ENCODE measurements at places on chromosomes 2 and 18.

DNA sequence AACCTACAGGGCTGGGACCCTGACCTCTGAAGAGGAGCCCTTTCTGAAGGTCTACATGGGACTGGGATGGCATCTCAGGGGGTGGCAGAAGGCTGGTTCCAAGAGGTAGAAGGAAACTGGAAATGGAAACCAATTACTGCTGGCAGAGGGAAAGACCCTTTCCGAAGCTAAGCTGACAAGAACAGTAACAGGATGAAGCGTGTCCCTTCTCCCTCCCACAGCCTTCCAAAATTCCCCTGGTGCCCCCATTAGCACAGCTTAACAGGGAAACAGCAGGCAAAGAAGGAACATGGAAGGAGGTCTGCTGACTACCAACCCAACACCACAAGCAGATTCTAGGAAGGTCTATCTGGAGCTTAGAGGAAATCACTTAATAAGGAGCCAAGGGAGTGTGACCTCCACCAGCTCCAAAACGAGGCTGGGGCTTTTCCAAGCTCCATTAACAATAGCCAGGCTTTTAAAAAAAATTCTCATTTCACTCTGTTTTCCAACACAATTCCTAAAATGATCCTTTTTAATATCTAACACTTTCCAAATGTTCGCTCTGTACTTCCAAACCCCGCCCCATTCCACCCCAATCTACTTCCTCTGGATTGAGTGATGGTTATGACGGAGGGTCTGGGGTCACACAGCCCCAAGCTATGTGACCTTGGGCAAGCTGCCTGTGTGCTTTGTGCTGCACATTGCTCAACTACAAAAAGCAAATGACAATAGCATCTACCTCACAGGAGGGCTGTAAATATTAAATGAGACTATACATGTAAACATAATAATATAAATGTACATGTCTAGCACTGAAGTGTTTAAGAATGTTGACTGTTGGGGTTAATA is 55.2 kb downstream of the STK39 start:
- no peak for DNase-seq

DNA sequence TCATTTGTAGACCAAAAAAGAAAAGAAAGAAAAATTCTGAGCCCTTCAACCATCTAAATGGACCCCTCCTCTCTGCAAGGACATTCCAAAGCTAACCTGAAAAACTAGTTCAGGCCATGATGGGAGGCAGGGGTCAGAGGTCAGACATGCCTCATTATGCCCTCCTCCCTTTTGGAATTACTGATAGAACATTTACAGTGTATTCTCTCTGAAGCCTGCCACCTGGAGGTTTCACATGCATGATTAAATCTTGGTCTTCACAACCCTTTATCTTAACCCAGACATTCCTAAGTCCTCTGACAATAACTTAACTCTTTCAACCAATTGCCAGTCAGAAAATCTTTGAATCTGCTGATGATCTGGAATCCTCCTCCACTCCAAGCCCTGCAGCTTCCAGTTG is 86.0 kb downstream of the SPP2 start:
- DNase-seq, result no peak

- no peak for DNase-seq
Observed at GRCh38 chr18:32391126-32391525, 79.6 kb downstream of the GAREM1 start.

- DNase-seq, result no peak
Observed at GRCh38 chr18:73944715-73945114, 202.9 kb downstream of the FBXO15 start.

DNA sequence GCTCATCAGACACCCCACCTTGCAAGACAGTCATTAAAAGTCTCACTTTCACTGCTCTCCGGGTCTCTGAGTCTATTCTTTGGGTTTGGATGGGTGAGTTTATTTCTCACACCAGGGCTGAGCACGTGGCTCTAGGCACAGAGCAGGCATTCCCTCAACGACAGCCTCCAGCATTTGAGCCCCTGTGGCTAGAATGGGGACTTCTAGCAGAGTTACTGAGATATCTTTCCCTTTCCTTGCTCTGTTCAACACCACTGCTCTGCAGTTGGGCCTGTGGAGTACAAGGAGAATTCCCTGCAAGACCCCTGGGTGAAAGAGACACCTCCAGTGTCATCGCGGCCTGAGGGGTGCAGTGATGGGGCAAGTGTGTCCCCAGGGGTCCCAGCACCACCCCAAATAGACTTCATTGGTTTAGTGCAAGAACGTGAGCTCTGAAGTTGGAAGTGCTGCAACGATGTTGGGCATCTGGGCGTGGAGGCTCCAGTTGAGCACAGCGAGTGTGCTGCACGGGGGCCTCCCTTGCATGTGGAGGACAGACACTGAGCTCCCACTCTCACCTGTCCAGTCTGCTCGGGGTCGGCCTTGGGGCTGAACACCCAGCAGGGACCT is 184.1 kb upstream of the HS6ST1 start:
- DNase-seq, result no peak
